ENCODE measurements at places on chromosomes 6 and 20. TPM values are rescaled to one million over a fixed set of nuclear protein-coding genes. Genes with fewer than 3 reads are reported as not detected.

DNA sequence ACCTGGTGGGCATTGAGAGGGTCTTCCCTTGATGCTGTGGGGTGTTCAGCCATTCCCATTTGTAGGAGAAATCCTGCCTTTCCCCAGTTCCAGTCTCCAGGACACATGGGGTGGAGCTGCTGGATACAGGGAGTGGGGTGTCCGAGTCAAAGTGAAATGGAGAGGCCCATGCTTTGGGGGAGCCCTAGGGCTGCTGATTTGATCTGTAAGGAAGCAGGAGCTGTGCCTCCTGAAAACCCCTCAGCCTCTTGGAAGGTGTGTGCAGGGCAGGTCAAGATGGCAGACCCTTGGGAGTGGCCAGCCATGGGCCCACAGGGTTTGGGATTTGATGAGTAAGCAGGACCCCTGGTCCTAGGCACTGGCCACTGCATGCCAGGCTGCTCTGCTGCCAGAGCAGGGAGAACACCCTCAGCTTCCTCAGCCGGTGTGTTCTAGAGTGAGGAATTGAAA is 82.0 kb downstream of the SERAC1 start:
- DNase-seq: no peak

DNA sequence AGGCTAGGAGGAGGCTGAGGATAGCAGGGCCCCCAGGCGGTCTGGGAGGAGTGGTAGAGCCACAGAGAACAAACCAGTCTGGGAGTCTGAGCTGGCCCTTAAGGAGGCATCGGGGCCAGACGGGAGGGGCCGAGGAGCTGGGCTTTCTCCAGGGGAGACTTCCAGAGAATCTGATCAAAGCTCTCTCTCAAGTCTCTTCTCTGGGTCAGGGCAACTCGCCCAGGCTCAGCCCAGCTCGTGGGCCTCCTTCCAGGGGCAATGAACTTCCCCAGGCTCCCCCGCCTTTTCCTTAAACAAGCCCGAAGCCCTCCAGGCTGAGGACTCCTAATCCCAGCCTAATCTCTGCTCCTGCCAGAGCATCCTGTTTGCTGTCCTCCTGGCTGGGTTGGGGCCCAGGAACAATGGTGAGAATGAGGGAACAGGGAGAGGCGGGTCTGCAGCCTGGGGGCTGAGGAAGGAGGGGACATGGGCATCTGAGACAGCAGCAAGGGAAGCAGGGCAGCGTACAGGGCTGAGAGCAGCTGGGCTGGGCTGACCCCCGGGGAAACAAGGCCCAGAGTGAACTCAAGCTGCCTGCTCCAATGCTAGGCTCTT is 173.6 kb downstream of the ANKRD60 start:
- DNase-seq: no peak

GRCh38 chr6:9412951-9413559 is 977.7 kb upstream of the SLC35B3 start:
- DNase-seq: peak; percentile 69

- DNase-seq: no peak
Measured at GRCh38 chr6:137791281-137792159, 75.5 kb upstream of the TNFAIP3 start.

GRCh38 chr6:15489261-15489962 is 173.4 kb downstream of the DTNBP1 start:
- no peak for DNase-seq

DNA sequence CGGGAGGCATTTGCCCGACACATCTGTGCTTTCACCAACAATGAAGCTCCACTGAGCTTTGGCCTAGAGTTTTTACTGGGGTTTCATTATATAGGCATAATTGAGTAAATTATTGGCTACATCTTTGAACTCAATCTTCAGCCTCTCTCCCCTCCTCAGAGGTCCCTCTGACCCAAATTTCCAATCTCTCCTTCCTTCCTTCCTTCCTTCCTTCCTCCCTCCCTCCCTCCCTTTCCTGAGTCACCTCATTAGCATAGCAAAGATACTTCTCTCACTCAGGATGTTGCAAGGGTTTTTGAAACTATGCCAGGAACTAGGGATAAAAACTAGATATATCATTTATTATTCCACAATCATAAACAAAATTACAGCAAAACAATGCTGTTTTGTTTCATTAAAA is 238.2 kb upstream of the PRND start:
- peak; percentile 72 for DNase-seq

GRCh38 chr20:38272961-38273360 is 12.4 kb upstream of the KIAA1755 start:
- no peak for DNase-seq

GRCh38 chr6:15363523-15364400 is 117.9 kb downstream of the JARID2 start:
- DNase-seq: no peak

DNA sequence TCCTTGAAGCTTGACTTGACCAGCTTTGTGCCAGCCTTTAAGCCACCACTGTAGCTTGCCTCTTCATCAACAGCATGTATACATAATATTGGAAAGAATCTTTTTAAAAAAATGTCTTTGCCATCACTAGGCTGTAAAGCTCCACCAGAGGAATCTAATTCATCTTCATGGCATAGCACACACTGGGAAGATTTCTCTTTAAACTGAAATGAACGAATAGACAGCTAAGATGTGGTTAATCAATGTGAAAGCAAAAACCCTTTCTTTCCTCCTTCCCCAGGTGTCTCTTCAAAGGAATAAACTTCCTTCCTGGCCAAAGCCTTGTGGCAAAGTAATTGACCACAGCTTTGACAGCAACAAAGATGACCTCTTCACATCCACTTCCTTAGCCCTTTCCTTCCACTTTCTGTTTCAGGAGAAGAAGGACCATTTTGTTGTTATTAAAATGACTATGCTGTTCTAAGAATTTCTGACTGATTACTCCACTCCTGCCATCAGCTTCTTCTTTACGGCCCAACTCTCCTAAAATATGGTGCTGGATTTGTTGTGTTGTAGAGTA is 428.7 kb upstream of the SOX4 start:
- no peak for DNase-seq

DNA sequence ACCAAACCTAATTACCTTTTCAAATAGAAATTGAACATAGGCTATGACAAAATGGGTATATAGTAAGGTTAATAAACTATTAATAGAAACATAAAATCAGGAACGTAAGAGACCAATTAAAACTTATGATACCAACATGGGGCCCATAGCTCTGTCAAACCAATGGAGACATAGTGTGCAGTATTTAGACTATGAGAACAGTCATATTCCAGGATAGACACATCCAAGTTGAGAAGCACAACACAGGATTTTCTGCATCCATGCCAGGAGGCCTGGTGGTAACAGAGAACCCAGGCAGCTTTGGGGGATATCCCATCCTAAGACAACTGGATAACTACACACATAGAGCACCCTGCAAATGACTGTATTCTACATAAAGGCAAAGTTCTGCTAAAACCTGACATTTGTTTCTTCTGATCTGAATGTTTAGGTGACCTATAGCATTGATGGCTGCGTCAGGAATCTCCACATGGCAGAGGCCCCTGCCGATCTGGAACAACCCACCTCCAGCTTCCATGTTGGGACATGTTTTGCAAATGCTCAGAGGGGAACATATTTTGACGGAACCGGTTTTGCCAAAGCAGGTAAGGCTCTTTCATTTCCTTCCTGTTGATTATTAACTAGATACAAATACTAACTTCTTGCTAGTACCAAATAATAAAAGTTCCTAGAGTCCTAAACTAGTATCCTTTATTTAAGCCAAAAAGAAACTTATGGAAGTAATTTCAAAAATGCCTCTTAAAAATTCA is 202.7 kb downstream of the ARHGAP18 start:
- no peak for DNase-seq

DNA sequence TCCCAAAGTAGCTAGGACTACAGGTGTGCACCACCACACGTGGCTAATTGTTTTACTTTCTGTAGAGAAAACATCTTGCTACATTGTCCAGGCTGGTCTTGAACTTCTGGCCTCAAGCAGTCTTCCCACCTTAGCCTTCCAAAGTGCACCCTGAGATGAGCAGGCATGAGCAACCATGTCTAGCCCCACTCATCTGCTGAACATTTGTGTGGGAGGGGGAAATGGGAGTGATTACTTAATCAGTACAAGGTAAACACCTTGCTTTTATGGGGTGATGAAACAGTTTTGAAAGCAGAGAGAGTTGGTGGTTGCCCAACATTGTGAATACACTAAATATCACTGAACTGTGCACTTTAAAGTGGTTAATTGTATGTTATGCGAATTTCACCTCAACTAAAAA is 5.3 kb downstream of the APMAP start:
- DNase-seq: peak; percentile 74

- DNase-seq: no peak
Measured at GRCh38 chr6:130560231-130560630, 194.4 kb downstream of the TMEM200A start.

DNA sequence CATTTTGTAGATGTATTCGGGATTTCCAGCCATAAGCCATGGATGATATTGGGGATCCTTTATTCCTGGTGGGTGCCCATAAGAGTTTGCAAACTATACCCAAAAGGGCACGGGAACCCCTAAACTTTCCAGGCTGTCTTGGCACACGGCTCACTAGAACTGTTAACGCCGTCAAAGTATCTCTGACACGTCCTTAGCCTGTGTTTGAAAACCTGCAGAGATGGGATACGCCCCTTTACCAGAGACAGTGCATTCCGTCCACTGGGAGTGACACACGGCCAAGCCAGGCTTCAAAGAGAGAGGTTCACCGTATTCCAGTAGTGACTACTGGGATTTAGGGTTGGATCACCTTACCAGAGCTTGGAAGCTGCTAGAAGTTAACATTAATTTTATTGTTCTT is 95.0 kb downstream of the THBS2 start:
- DNase-seq: no peak

- DNase-seq: no peak
Measured at GRCh38 chr20:38434301-38434741, 807 bp downstream of the SNHG17 start.

DNA sequence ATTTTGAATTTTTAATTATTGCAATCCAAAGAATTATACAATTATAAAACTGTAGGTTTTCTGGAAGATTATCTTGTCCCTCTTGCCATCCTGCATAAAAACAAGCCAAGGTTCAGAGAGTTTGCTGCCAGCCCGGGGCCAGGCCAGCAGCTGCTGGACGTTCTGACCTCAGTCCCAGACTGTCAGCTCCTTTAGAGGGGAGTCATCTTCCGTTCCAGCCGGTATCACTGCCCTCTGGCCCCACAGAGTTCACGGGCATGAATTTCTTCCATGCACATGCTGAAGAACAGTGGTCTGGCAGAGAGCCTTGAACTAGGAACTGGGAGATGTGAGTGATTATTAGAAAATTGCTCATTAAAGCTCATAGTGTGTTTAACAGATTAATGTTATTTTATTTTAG is 130.4 kb upstream of the QKI start:
- no peak for DNase-seq

DNA sequence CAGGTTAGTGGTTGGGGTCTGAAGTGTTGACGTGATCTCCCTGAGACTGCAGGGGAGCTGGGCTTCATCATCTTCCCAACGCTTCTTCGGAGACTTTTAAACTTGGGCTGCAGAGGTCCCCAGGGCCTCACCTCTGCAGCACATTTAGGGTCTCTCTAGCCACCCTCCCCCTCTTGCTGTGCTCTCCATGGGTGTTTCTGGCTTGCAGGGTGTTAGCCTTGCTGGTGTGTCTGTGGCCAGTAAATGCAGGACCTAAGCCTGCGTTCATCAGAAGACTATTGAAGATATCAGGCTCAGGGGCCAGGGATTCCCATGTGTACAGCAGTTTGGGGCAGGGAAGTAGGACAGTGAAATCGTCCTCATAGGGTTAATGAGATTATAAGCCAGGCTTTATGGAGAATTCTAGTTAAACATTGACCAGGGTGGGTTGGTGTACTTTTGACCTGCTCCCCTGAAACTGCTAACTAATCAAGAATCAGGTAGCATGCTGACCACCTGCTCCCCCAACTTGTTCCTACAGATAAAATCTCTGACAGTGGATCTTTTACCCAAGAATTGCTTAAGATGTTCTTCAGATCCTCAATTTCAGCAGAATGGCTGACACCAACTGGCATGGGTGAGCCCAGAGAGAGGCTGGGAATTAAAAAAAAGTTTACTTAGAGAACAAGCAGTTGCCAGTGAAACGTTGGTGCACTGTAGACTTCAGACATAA is 3.8 kb upstream of the DDO start:
- DNase-seq: no peak

GRCh38 chr6:37310966-37311365 is 42.8 kb upstream of the RNF8 start:
- DNase-seq: no peak

Gene PKIB
- total RNA-seq: 6.0 TPM

Gene APMAP
- 75.3 TPM for total RNA-seq

Gene OR2H2
- not detected for total RNA-seq

Gene RIPOR2
- total RNA-seq: 4.9 TPM

Gene KHDC3L
- not detected for total RNA-seq
